ENCODE measurements at places on chromosomes 16 and 17.

- DNase-seq: no peak
These were observed 36.9 kb downstream of the ADGRG5 start for GRCh38 chr16:57579361-57579665.

DNA sequence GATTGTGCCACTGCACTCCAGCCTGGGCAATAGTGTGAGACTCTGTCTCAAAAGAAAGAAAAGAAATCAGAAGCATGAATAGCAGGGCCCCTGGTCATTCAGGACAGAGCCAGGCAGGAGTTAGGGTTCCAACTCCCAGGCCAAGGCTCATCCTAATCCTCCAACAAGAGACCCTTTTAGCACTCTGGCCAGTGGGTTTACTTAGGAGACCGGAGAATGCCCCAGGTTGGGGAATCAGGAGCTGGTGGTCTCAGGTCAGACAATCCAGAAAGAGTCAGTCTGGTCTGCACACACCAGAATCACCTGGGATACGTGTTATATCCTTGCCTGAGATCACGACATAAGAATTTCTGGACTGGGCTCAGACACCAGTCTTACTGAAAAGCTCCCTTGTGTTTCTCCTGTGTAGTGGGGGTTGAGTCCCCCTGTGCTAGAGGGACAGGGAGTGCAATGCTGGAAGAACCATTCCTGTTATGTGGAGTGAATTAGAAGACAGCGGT, 48.7 kb downstream of the CCDC42 start:
- DNase-seq: no peak

GRCh38 chr17:52995881-52996280, 826.8 kb upstream of the KIF2B start:
- no peak for DNase-seq

DNA sequence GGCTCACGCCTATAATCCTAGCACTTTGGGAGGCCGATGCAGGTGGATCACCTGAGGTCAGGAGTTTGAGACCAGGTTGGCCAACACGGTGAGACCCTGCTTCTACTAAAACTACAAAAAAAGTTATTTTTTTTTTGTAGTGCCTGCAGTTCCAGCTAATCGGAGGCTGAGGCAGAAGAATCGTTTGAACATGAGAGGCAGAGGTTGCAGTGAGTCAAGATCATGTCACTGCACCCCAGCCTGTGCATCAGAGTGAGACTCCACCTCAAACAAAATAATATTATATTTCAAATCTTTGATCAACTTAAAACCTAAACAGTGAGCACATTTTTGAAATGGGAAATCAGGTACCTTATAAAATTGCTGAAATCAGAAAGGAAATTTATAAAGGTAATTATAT, 36.5 kb downstream of the NCOR1 start:
- no peak for DNase-seq

DNA sequence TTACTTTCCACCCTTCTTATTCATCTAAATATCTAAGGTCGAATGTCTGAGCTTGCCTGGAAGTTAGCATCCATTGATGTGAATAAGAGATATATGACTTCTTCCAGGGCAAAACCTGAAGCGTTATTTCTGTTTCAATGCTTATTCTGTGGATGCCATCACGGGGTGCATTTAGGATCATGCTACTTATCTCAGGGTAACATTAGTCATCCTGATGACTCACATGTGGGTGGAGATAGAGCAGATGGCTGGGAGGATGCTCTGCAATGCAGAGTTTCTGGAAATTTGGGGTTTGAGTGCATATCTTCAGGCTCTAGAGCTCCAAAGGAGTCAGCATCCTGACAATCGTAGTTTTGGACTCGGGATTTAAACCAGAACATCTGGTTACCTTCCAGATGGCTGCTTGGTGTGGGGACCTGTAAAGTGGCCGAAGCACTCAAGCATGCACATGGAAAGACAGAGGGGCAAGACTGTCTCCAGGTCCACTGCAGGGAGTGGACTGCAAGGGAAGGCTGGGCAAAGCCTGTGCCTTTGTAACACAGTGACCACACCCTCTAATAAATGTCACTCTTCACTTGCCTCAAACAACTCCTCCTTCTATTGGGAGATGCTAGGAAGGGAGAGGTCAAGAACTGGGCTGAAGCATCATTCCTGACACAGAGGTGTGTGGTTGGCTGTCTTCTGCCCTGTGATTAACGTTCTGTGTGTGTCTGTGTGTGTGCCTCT, 175.2 kb upstream of the SALL1 start:
- peak; percentile 79 for DNase-seq

DNA sequence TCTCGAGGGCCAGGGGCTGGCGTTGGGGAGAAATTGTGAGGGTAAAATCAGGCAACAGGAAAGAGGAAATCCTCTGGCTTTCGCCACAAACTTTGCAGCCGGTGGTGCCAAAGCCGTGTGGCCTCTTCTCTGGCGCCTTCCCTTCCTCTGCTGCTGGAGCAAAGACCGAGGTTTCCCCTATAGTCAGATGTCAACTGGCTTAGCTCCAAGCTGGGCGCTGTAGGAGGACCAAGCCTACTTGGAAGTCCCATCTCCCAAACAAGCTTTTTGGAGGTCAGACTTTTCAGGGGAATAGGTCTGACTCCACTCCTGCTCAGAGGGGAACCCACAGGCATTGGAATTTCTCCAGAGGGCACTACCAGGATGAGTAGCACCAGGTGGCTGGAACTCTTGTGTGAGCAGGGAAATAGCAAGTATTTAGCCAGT, 5.0 kb downstream of the IGFBP4 start:
- no peak for DNase-seq

DNA sequence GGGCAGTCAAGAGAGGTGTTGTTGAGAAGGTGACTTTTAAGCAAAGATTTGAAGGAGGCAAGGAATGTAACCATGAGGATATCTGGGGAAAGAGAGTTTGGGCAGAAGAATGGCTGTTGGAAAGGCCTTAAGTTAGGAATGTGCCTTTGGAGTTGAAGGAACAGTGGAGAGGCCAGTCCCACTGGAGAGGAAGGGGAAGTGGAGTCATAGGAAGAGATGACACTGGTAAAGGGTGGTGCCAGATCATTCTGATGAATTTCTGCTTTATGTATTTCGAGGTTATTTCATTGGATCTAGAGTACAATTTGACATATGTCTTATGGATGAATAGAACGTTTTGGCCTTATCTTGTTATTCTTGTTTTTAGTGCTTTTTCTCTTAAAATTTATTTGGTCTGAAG, 93.5 kb downstream of the WWP2 start:
- no peak for DNase-seq

DNA sequence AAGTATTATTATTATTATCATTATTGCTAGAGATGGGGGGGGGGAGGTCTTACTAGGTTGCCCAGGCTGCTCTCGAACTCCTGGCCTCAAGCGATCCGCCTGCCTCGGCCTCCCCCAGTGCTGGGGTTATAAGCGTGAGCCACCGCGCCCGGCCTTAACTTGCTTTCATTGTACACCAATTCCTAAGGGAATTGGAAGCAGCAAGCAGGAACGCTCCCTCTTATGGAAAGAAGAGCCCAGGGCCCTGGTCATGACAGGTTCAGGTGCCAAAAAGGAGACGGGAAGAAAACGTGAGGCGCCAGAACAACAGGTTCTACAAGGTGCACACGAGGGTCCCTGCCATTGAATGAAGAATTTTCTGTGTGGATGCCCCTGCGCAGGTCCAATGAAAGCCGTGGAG, 540 bp upstream of the RPL38 start:
- no peak for DNase-seq

GRCh38 chr17:15740570-15741120, 8.6 kb downstream of the TBC1D26 start:
- no peak for DNase-seq

DNA sequence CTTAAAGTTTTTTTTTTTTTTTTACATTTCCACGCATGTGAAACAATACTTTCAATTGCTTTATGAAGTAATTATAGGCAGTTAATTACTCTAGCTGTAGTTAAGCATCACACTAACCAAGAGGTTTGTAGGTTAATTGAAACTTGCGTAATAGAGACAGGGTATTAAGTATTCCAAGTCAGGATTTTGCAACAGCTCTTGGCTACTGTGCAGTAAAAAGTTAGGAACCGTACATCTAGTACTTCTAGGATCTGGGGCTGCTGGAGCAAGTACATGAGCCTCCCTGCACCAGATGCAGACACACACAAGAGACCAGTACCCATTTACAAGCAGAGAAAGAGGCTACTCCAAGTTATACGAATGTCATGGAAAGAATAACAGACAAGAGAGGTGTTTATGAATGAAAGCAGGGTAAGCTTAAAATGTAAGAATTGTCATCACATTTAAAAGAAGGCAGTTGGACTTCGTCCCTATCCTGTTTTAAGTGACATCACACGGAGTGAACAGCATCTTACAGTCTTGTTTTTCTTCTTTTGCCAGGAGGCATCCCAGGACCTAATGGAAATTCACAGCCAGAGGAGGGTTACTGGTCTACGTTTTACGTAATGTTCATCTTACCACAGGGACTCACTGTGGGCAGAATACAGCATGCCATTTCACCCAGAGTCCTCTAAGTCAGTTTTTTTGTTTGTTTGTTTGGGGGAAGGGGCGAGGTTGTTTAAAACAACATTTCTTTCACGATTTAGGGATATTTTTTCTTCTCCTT, 379.6 kb upstream of the PSMD7 start:
- no peak for DNase-seq

DNA sequence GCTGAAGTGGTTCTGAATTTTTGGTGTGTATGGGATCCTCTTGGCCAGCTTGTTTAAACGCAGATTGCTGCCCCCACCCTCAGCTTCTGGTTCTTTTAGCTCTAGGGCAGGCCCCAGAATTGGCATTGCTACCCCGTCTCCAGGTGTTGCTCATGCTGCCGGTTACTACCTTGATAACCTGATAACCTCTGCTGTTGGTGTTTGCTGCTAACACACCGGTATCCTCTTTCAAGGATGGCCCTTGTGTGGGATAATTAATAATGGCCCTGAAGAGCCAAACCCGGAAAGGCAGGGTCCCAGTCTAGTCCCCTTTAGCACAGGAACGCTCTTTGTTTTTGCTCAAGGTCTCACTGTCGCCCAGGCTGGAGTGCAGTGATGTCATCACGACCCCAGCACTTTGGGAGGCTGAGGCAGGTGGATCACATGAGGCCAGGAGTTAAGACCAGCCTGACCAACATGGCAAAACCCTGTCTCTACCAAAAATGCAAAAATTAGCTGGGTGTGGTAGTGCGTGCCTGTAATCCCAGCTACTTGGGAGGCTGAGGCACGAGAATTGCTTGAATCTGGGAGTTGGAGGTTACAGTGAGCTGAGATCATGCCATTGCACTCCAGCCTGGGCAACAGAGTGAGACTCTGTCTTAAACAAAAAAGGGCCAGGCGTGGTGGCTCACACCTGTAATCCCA, 1.3 kb upstream of the ST3GAL2 start:
- DNase-seq: no peak

DNA sequence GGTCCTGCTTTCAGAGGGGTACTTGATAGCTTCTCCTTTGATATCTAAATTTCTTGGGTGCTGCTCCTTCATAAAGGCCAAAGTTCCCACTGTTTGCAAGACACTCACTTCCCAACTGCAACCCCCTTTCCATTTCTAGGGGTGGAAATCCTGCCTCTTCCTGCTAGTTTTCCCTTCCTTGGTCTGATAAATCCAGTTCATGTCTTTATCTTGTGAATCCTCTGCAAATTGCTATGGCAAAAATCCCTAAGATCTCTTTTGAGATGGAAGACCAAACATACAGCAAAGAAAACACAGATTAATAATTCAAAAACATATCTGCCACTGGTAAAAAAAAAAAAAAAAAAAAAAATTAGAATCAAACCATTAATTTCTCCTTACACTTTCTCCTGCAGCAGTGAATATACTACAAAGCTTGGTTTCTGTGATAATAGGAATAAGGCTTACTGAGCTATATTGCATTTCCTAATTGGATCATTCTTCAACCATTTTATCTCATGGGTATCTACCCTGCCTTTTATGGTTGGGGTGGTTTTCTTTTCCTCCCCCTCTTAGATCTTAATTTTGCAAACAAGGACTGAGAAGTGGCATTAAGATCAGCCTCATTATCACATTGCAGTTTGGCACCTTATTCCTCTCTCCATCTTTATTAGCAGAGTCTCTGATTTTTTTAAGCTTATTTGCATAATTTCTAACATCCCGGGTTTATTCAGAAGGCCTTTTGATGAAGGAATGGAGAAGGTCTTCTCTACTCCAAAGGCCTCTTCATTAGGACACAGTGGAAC, 439.1 kb downstream of the XYLT1 start:
- no peak for DNase-seq
